Glutamatergic neuron (in vitro differentiated cells): ENCODE measurements at places on chromosomes 6 and 20. TPM values are rescaled to one million over a fixed set of nuclear protein-coding genes. Genes with fewer than 3 reads are reported as not detected.

The EPHA7 gene
- total RNA-seq, result 3.6 TPM

The NRSN2 gene
- 89.3 TPM for total RNA-seq

The ZNF334 gene
- total RNA-seq, result 32.9 TPM

The ENPP5 gene
- 1.2 TPM for total RNA-seq

The OSBPL2 gene
- total RNA-seq, result 42.6 TPM

The CCR6 gene
- not detected for total RNA-seq

- no peak for DNase-seq
- no peak overlapping the region for H3K4me3 ChIP-seq
- peaks cover 5% of the 10 kb centered on the region for H3K36me3 ChIP-seq
- H3K27me3 ChIP-seq, result peaks cover 9% of the 10 kb centered on the region
Measured at GRCh38 chr6:34529665-34530327, 26.3 kb downstream of the SPDEF start.

DNA sequence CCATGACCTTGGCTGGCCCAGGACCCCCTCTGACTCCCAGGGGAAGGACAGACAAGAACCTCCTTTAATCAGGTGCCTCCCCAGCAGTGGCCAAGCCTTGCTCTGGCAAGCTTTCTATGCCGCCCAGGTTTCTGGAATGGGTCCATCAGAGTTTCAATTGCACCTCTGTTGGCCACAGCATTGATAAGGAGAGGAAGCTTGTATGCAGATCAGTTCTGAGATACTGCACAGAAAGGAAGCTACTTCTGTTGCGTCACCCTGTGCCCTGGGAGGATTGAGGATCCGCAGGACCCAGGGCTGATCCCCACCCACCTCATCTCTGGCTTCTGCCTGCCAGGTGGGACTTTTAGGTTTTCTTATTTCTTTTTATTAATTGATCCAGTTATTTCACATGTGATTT, 167.2 kb downstream of the TFAP2C start:
- peaks cover 1% of the 10 kb centered on the region for H3K27me3 ChIP-seq
- no peak for DNase-seq
- H3K27ac ChIP-seq, result no peak overlapping the region
- peaks cover 7% of the 10 kb centered on the region for H3K4me1 ChIP-seq

- H3K27ac ChIP-seq, result no peak overlapping the region
- no peak for DNase-seq
- peaks cover 8% of the 10 kb centered on the region for H3K4me1 ChIP-seq
- H3K4me3 ChIP-seq, result no peak overlapping the region
- no peaks in the 10 kb centered on the region for H3K36me3 ChIP-seq
Measured at GRCh38 chr20:54257071-54257816, 49.4 kb downstream of the PFDN4 start.

DNA sequence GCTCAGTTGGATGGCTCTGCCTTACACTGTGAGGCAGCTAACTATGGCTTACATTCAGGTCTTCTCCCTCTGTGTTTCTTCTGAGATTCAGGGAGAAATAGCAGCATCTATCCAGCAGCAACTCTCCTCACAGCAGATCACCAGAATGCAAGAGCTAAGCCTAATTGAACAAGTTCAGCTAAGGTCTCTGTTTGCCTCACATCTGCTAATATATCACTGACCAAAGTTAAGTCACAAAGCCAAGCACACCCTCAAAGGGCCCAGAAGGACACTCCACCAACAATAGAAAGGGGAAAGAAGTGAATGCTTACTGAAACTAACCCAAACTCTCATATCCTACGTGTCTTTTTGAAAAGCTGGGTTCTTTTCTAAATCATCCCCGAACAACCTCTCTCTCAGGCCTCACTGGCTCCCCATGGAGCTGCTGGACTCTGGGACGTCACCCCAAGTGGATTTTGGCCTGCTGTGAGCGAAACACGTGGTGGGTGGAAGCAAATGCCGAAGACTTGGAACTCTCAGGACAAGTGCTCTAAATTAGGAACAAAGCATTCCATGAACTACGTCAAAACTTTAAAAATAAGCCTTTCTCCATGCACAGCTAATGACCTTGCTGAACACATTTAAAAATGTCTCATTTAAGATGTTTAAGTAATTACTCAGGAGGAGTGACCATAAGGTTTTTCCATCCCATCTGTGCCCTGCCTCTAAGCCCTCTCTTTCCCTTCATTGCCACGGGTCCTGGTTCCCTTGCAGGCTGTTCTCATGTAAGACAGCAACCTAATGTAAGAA, 167.5 kb upstream of the PLCB4 start:
- H3K27me3 ChIP-seq, result peaks cover 2% of the 10 kb centered on the region
- H3K36me3 ChIP-seq, result no peaks in the 10 kb centered on the region
- H3K4me1 ChIP-seq, result peaks cover 21% of the 10 kb centered on the region
- no peak overlapping the region for H3K4me3 ChIP-seq

- no peaks in the 10 kb centered on the region for H3K36me3 ChIP-seq
- peaks cover 2% of the 10 kb centered on the region for H3K4me1 ChIP-seq
- no peak for DNase-seq
- H3K27me3 ChIP-seq, result no peaks in the 10 kb centered on the region
- H3K4me3 ChIP-seq, result no peak overlapping the region
Measured at GRCh38 chr6:98579941-98580340, 254.4 kb upstream of the POU3F2 start.

GRCh38 chr6:15443119-15443830, 197.4 kb downstream of the JARID2 start:
- H3K27me3 ChIP-seq, result peaks cover 5% of the 10 kb centered on the region
- peak overlapping the region; percentile 4 for H3K27ac ChIP-seq
- H3K4me3 ChIP-seq, result no peak overlapping the region
- DNase-seq, result no peak
- H3K36me3 ChIP-seq, result no peaks in the 10 kb centered on the region

GRCh38 chr6:78916411-78916810, 49.1 kb downstream of the IRAK1BP1 start:
- DNase-seq, result no peak
- peaks cover 38% of the 10 kb centered on the region for H3K36me3 ChIP-seq
- H3K4me3 ChIP-seq, result no peak overlapping the region
- no peak overlapping the region for H3K27ac ChIP-seq
- H3K27me3 ChIP-seq, result no peaks in the 10 kb centered on the region

DNA sequence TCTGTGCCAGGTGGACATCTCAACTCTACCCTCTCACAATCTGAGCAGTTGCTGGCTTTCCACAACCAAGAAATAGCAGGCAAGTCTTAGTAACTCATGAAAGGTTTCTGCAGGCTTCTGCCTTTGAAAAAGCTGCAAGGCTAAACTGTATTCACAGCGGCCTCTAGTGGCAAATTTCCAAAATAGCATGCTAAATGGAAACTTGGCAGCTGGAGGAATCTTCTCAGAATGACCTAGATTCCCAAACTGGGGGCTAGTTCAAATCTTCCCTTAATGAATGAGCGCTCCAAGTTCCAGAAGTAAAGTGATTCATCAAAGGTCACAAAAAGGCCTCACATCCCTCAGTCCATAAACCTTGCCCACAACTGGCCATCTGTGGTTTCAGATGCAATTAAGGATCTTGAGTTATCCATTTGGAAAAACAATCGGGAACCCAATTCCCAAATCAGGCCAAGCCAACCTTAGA, 11.9 kb upstream of the CPNE5 start:
- peak overlapping the region; percentile 42 for H3K27ac ChIP-seq
- H3K4me1 ChIP-seq, result peaks cover 37% of the 10 kb centered on the region
- no peaks in the 10 kb centered on the region for H3K27me3 ChIP-seq
- no peaks in the 10 kb centered on the region for H3K36me3 ChIP-seq
- H3K4me3 ChIP-seq, result no peak overlapping the region

- no peak for DNase-seq
- H3K4me1 ChIP-seq, result peaks cover 1% of the 10 kb centered on the region
- H3K27ac ChIP-seq, result no peak overlapping the region
- no peak overlapping the region for H3K4me3 ChIP-seq
Measured at GRCh38 chr6:106666282-106667021, 37.1 kb downstream of the QRSL1 start.

DNA sequence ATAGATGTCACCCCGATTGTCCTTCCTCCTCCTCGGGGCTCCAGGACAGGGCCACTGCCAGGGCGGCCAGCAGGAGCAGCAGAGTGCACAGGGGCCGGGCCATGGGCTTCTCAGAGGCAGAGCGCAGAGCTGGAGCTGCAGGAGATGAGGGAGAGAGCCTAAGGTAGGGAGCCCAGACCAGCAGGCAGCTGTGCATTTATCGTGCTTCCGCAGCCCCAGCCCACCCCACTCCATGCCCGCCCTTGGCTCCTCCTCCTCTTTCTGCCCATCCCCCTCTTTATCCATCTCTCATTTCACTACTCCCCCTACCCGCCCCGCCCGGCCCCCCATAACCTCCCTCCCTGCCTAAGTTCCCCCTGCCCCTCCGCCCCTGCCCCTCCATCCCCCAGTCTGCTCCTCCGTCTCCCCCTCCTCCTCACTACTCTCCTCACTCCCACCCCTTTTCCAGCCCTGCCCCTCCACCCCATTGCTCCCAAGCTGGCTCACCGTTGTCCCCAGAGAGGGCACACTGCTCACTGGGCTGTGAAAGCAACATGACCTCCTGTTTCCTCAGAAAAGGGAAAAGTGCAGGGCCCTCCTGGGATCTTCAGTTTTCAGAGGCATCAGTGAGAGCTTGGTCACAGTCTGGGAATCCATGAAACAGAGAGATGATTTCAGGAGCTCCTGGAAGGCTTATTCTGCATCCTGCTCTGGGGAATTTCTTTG, 25.5 kb upstream of the CST1 start:
- H3K27ac ChIP-seq, result peak overlapping the region; percentile 62
- peaks cover 2% of the 10 kb centered on the region for H3K27me3 ChIP-seq
- DNase-seq, result peak; percentile 68
- H3K4me1 ChIP-seq, result peaks cover 8% of the 10 kb centered on the region
- H3K36me3 ChIP-seq, result no peaks in the 10 kb centered on the region
- H3K4me3 ChIP-seq, result peak overlapping the region; percentile 28

DNA sequence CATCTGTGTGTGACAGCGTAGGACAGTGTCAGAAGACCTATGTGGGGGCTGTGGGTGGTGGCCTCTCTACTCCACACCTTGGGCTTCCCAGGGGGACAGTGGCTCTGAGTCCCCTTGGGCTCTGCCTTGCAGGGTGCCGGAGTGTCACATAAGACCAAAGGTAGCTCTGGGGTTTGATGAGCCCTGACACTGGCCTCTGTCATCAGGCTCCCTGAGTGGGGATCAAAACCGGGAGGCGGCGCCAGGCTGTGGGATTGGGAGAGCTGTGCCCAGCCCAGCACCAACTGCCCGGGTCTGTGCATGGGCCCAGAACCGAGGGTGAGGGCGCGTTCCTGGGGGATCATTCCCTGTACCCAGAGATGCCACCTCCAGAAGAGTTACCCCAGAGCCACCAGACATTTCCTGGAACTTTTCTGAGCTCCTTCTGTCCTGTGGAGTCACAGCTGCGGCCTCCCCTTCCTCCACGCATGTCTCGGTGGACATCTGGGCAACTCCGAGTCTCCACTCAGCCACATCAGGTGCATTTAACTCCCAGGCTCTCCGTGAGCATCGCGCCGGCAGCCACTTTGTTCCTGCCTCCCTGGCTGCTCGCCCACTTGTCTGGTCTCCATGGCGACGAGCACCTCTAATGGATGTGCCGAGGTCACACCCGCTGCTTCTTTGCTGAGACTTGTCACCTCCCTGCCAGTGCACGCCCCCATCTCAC, 94.7 kb downstream of the TMEM242 start:
- peak; percentile 80 for DNase-seq
- H3K27ac ChIP-seq, result peak overlapping the region; percentile 84
- H3K36me3 ChIP-seq, result no peaks in the 10 kb centered on the region
- peak overlapping the region; percentile 65 for H3K4me3 ChIP-seq

- peaks cover 6% of the 10 kb centered on the region for H3K27me3 ChIP-seq
- H3K27ac ChIP-seq, result no peak overlapping the region
- peaks cover 7% of the 10 kb centered on the region for H3K4me1 ChIP-seq
- H3K4me3 ChIP-seq, result no peak overlapping the region
Measured at GRCh38 chr20:46774943-46775560, 65.6 kb downstream of the SLC2A10 start.

DNA sequence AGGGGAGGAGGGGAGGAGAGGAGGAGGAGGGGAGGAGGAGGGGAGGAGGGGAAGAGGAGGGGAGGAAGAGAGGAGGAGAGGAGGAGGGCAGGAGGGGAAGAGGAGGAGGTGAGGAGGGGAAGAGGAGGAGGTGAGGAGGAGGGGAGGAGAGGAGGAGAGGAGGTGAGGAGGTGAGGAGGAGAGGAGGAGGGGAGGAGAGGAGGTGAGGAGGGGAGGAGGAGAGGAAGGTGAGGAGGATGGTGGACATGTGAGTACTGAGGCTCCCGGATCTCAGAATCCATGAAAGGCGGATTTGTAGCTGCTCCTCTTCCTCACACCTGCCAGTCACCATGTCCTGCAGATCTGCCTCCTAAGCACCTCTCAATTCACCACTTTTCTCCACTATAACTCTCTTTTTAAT, 59.8 kb downstream of the PSMB1 start:
- no peak for DNase-seq
- H3K4me3 ChIP-seq, result no peak overlapping the region
- no peak overlapping the region for H3K27ac ChIP-seq
- H3K27me3 ChIP-seq, result peaks cover 7% of the 10 kb centered on the region
- H3K36me3 ChIP-seq, result peaks cover 7% of the 10 kb centered on the region

DNA sequence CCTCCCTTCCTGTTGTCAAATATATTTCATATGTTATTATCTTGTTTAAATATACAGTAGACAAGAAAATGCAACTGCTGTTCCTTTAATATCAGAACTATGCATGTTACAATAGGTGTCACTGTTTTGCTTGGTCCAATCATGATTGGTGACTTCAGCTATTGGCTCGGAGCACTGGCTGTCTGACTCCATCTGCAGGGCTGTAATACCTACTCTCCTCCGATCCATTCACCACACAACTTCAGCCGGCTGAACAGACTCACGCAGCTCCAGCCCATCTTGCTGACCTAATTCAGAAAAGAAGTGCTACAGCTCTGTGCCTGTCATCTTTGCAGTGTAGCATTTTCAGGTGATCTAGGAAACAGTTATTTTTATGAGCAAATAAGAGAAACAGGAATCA, at the start of gene BTBD3:
Gene BTBD3 (plus strand): TSS at position 231 of the 400 bp plus-strand sequence. CDS start 383 bp downstream, outside the sequence.
- H3K27ac ChIP-seq, result peak within 1 kb of the TSS; percentile 76
- DNase-seq, result peak; percentile 30
- H3K36me3 ChIP-seq, result no peaks in the 10 kb centered on the region
- peak within 1 kb of the TSS; percentile 79 for H3K4me3 ChIP-seq
- no peaks in the 10 kb centered on the region for H3K27me3 ChIP-seq
- H3K4me1 ChIP-seq, result peaks cover 24% of the 10 kb centered on the region

DNA sequence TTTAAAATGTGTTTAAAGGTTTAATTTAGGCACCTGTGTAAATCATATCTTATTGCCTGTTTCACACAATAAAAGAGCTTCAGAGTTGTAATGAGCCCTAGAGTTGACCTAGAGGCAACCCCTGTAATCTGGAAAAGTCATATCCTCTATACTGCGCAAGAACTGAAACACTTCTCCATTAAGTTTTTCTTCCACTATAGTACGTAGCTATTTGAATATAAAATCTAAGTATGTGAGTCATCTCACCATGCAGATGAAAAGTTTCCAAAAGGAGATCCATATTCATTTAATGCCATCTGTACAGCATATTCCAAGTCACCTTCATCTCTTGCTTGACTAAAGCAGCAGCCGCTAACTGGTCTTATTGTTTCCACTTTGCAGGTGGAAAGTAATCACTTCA, 26.0 kb upstream of the TAAR1 start:
- H3K4me1 ChIP-seq, result no peaks in the 10 kb centered on the region
- H3K27me3 ChIP-seq, result no peaks in the 10 kb centered on the region
- no peak overlapping the region for H3K4me3 ChIP-seq
- no peak for DNase-seq
- H3K36me3 ChIP-seq, result no peaks in the 10 kb centered on the region
